ENCODE measurements at places on chromosomes 7 and 10.

DNA sequence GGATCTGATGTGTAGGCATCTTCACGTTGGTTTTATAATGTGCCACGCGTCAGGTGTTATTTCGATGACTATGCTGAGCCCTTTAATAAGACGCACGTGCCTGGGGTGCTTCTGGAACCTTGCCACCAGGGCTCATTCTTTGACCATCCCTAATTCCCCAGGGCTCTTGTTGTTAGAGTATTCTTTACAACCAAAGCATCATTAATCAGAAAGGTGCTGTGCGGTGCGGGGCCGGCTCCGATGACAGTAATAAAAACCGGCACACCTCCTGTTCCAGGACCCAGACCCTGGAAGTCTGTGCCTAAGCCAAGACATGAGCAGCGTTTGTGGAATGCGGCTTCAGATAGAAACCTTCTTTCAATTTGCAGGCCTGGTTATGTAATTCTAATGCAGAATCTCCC lies 58.4 kb downstream of the MGMT start:
- no peak for DNase-seq

DNA sequence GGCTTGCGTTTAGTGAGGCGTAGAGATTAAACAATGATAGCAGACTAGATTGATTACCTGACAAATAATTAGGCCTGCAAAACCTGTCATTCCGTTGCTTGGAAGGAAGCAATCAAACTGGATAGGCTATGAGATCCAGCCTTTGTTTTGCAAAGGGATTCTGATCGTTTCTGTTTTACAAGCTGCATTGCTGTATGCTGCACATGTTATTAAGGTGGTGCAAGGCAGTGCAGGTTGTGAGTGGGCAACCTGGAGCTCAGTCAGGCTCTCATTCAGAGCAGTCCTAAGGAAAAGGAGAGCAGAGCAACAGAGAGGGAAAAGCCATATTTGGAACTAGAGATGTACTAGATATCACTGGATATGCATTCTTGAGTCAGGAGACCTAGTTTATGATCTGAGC lies 6.9 kb upstream of the NOBOX start:
- DNase-seq, result no peak

- no peak for DNase-seq
Measured at GRCh38 chr10:19480353-19480752, 335.9 kb upstream of the PLXDC2 start.

GRCh38 chr10:49138361-49138891 lies 4.6 kb upstream of the FAM170B start:
- no peak for DNase-seq

GRCh38 chr7:119522698-119523097 lies 750.3 kb upstream of the KCND2 start:
- DNase-seq, result no peak

DNA sequence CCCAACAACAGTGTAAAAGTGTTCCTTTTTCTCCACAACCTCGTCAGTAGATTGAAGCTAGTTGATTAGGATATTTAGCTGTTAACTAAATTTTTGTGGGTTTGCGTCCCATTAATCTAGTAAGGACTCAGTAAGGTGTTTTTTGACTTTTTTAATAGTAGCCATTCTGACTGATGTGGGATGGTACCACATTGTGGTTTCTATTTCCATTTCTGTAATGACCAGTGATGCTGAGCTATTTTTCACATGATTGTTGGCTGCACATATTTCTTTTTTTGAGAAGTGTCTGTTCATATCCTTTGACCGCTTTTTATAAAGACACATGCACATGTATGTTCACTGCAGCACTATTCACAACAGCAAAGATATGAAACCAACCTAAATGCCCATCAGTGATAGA lies 5.6 kb upstream of the LRRN3 start:
- no peak for DNase-seq

DNA sequence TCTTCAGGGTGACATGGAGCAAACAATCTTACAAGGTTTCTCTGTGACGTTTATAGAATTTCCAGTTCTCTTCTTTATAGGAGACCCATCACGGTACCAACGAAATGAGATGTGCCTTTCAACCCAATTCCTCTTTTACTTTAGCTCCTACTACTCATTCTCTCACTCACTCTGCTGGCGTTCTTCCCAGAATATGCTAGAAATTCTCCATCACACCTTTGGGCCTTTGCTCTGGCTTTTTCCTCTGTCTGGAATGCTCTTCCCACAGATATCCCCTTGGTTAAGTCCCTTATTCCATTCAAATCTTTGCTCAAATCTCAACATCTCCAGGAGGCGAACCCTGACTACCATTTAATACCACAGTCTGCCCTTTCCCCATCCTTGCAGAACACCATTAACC lies 39.0 kb downstream of the SEMA3C start:
- no peak for DNase-seq

DNA sequence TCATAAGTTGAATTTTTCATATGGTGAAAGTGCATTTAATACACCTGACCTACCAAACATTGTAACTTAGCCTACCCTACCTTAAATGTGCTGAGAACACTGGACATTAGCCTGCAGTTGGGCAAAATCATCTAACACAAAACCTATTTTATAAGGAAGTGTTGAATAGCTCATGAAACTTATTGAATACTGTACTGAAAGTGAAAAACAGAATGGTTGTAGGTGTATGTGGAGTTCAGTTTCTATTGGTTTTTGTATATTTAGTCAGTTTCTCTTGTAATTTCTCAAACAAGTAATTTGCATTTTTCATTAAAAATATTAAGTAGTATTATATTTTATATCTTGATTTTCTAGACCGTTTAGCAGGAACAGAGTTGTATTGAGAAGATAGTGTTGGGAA lies 15.3 kb downstream of the CCDC7 start:
- no peak for DNase-seq

- no peak for DNase-seq
Measured at GRCh38 chr7:45627691-45628456, 53.7 kb downstream of the ADCY1 start.

DNA sequence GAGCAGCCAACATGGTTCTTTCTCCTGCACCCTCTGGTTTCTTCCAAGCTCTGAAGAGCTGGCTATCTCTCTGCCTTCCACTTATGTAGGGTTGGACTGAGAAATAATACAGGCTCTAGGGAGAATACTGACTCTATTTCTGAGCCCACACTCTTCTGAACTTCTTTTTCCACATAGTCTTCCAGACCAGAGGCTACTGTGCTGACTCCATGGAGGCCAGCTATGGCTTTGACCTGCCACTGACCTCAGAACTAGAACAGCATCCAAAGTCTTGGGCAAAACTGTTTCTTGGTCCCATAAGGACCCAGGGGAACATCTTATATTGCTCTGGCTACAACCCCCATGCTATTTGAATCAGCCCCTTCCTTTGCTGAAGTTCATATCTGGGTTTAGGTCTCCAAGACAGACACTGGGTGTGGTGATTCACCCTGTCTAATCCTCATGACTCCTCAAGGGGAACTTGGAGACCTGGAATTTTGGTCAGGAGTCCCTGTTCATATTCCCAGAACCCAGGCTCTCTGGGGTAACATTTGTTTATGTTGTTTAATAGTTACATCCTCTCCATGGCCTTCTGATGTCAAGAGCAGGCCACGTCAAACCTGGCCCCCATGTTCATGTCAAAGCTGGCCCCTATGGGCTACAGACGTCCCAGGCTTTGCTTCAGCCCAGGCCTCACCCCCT lies 12.1 kb upstream of the PLAU start:
- DNase-seq, result no peak

- no peak for DNase-seq
Measured at GRCh38 chr10:86840498-86840897, 84.1 kb downstream of the BMPR1A start.

DNA sequence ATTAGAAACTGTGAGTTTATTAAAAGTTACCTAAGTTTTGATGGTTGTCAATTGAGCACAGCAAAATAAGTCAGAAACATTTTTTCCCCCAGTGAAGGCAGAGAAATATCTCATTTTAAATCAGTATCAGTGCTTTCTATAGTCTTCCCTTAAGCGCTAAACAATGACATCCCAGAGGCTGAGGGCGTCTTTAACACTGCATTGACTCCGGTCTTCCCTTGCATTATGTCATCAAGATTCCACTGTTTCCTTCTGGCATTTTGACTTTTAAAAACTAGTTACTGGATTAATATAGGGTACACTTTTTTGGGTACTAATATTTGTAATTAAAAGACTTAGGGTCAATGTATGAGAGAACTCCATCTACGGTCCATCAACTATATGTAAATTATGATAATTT lies 3.9 kb downstream of the GLUD1 start:
- no peak for DNase-seq

DNA sequence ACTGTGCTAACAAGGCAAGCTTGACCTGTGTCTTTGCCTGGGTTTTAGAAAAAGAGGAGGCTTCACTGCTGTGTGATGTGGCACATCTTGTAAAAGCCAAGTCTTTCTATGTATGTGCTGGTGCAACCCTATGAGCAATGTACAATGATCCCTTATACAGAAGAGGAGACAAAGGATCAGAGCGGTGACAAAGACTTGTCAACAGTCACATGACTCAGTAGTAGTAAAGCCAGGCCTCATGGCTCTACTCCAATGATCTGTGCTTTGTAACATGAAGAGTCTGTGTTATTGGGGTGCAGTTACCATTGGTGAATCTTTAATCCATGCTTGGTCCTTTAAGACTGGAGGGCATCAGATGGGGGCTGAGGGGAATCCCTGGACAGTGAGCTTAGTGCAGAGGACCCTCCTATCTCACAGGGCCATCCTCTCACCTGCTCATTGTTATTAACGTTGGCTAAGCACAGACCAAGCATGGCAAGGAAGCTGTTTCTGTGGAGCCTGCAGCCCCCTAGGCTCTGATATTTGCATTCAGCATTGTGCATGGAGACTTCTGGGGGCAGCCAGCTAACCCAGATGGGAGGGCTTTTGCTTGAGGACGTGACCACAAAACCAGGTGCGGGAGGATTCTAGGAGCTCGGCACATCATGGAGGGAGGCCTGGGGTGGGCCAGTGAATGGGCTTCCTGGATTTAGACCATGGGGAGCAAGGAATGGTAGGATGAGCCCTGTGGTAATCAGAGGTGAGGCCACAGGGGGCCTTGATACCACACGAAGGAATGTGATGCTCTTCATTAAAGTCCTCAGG lies 308.8 kb upstream of the ZNF32 start:
- no peak for DNase-seq

- peak; percentile 4 for DNase-seq
Measured at GRCh38 chr10:27446091-27446918, 57.8 kb upstream of the RAB18 start.

GRCh38 chr10:109988212-109988596 lies 19.6 kb upstream of the ADD3 start:
- DNase-seq, result no peak

GRCh38 chr7:90536449-90536848 lies 59.7 kb upstream of the CDK14 start:
- no peak for DNase-seq

GRCh38 chr7:29499932-29500331 lies 63.7 kb upstream of the PRR15 start:
- DNase-seq, result no peak

DNA sequence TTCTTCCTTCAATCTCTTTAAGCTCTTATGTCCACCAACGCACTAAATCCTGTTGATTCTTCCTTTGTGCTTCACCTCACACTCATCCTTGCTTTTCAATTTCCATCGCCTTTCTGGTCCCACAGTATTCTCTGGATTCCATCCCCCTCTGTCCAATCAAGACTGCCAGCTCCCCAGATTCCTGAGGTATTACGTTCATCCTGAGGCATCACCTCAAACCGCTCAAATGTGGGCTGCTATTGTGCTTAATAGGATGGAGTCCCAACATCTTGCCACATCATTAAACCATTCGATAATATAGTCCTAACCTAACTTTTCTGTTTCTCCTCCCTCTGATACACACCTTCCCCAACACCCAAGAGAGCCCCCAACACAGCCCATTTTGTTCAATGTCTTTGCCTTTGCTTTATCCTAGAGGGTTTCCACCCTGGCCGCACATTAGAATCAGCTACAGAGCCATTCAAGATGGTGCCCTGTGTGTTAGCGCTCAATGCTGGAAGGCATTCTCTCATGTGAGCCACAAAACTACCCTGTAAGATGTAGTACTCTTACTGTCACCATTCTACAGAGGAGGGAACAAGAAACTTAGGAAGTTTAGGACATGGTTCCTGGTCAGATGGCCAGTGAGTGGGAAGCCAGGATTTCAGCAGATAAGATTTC lies 79.5 kb upstream of the LEP start:
- DNase-seq, result no peak

GRCh38 chr10:13989616-13990015 lies 341.1 kb downstream of the FRMD4A start:
- DNase-seq, result no peak

- DNase-seq, result no peak
Measured at GRCh38 chr7:42319631-42320030, 82.6 kb upstream of the GLI3 start.

DNA sequence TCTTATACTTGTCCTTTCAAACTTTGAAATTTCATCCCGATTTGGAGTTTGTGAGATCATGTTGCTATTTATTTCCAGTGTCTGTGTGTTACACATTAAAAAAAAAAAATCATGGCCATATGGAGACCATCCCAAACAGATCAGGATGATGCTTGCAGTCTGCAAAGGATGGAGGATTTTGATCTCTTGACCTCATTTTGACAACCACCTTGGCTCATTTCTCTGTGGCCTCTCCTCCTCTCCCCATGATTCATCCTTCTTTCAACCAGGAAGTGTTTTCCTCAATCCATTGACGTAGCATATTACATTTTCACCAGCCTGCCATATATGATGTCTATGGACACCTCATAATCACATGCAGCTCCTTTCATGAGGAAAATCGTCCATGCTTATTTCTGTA lies 68.9 kb upstream of the INSYN2A start:
- no peak for DNase-seq

- DNase-seq, result no peak
Measured at GRCh38 chr10:3425716-3426115, 253.1 kb upstream of the PITRM1 start.

- no peak for DNase-seq
Measured at GRCh38 chr10:42941790-42942189, 135.1 kb upstream of the RET start.

DNA sequence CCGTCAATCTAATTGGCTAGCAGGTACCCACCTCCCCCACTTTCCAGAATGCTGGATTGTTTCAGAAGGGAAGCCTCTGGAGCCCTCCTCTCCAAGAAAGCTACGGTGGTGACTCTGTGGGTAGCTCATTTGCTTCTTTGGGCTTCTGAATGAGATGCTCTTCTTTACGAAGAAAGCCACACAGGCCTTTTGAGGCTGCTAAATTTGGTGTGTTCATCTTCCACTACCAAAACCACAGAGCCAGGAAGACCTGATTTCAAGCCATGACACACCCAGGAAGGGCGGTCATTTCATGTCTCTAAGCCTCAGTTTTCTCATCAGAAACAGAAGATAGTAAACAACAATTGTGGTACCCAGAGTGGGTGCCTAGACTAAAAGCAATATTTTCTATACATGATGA lies 901.2 kb downstream of the KCNMA1 start:
- DNase-seq, result no peak
